Naive thymus-derived CD4-positive, alpha-beta T cell (primary cell): ENCODE measurements at places on chromosomes 4 and X. TPM values are rescaled to one million over a fixed set of nuclear protein-coding genes. Genes with fewer than 3 reads are reported as not detected.

MMAA gene
- 14.4 TPM for polyA plus RNA-seq

MUC7 gene
- polyA plus RNA-seq, result not detected

TBC1D1 gene
- polyA plus RNA-seq, result 19.4 TPM

CORIN gene
- not detected for polyA plus RNA-seq

ADGRL3 gene
- polyA plus RNA-seq, result not detected

CT45A1 gene
- polyA plus RNA-seq, result not detected

AFAP1 gene
- 7.4 TPM for polyA plus RNA-seq

PHOX2B gene
- not detected for polyA plus RNA-seq

STBD1 gene
- 0.27 TPM for polyA plus RNA-seq

GUCY2F gene
- polyA plus RNA-seq, result not detected

MAGEB17 gene
- not detected for polyA plus RNA-seq

SMPX gene
- polyA plus RNA-seq, result not detected

REST gene
- 174 TPM for polyA plus RNA-seq

COL25A1 gene
- not detected for polyA plus RNA-seq

NDNF gene
- not detected for polyA plus RNA-seq

TDO2 gene
- polyA plus RNA-seq, result not detected

NSUN7 gene
- not detected for polyA plus RNA-seq

LRCH2 gene
- polyA plus RNA-seq, result not detected

KCTD8 gene
- polyA plus RNA-seq, result not detected

AMOT gene
- polyA plus RNA-seq, result 4.4 TPM

TCEAL6 gene
- not detected for polyA plus RNA-seq

KLHL13 gene
- polyA plus RNA-seq, result 1.8 TPM

FMR1NB gene
- polyA plus RNA-seq, result not detected

GPR82 gene
- 0.45 TPM for polyA plus RNA-seq

TEX13B gene
- polyA plus RNA-seq, result not detected

IL1RAPL1 gene
- polyA plus RNA-seq, result not detected

ARSJ gene
- polyA plus RNA-seq, result 0.17 TPM

SLIT2 gene
- not detected for polyA plus RNA-seq

AMER1 gene
- polyA plus RNA-seq, result 0.05 TPM

FGFBP2 gene
- polyA plus RNA-seq, result 2.7 TPM

AKAP14 gene
- polyA plus RNA-seq, result not detected

SPATA18 gene
- not detected for polyA plus RNA-seq

NXF2B gene
- polyA plus RNA-seq, result not detected

PLK4 gene
- polyA plus RNA-seq, result 1.3 TPM

HS6ST2 gene
- not detected for polyA plus RNA-seq

CMC4 gene
- 22.1 TPM for polyA plus RNA-seq

PITX2 gene
- polyA plus RNA-seq, result not detected

EREG gene
- not detected for polyA plus RNA-seq

OTC gene
- polyA plus RNA-seq, result not detected

PAGE2 gene
- not detected for polyA plus RNA-seq

SCOC gene
- 27.2 TPM for polyA plus RNA-seq

MAGEA8 gene
- polyA plus RNA-seq, result not detected

GAGE12E gene
- not detected for polyA plus RNA-seq

HUWE1 gene
- polyA plus RNA-seq, result 14.7 TPM

CXCL8 gene
- polyA plus RNA-seq, result not detected
